Stimulated activated CD8-positive, alpha-beta memory T cell treated with anti-CD3 and anti-CD28 coated beads, Interleukin-12 subunit alpha, Interleukin-12 subunit beta, amount 100 ng/mL, for 1 hour (primary cell): ENCODE measurements at places on chromosomes 5 and 9.

DNA sequence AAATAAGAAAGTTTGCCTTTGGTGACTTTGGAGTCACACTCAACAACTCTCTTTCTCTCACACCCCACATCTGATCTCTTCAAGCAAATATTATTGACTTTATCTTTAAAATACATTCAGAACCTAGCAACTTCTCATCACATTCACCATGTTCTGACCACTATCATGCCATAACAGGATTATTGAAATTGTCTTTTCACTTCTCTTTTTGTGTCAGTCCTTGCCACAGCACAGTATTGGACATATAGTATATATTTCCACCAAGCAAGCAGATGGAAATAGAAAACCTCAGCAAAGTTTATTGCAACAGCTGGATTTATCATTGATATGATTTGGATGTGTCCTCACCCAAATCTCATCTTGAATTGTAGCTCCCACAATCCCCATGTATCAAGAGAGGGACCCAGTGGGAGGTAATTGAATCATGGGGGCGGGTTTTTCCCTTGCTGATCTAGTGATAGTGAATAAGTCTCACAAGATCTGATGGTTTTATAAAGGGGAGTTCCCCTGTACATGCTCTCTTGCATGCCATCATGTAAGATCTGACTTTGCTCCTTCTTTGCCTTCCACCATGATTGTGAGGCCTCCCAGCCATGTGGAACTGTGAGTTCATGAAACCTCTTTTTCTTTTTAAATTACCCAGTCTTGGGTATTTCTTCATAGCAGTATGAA, 26.9 kb upstream of the ITGA1 start:
- no peak for DNase-seq

DNA sequence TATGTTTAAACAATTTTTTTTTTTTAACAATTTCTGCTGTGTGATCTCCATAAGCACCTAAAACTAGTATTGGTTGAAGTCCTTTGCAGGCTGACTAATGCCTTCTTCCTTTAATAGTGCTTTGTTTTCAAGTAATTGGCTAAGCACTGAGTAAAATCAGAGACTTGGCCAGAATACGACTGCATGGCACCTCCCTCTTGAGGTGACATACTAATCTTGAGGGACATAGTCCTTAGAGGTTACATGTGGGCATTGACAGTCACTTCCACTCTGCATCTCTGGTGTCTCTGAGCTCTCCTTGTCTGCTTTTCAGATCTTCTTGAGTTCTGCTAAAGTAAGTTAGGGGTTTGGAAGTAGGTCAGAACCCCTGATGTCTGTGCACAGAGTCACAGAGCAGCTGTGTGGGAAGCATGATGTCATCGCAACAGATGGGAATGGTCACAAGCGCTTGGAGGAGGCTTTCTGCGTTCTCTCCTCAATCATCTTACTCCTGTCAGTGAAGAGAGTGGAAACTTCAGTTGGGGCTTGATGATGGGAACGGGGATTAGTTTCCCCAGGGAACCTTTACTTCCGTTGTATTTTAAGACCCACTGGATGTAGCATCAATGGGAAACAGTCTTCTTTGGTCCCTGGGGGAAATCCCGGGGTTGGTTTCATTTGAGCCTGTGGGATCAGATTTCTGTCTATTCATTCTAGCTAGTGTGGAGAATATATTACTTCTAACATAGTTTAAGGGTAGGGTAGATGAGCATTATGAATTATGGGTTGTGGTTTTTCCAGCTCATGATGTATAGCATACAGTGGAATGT, 136.9 kb downstream of the ARHGAP26 start:
- no peak for DNase-seq

DNA sequence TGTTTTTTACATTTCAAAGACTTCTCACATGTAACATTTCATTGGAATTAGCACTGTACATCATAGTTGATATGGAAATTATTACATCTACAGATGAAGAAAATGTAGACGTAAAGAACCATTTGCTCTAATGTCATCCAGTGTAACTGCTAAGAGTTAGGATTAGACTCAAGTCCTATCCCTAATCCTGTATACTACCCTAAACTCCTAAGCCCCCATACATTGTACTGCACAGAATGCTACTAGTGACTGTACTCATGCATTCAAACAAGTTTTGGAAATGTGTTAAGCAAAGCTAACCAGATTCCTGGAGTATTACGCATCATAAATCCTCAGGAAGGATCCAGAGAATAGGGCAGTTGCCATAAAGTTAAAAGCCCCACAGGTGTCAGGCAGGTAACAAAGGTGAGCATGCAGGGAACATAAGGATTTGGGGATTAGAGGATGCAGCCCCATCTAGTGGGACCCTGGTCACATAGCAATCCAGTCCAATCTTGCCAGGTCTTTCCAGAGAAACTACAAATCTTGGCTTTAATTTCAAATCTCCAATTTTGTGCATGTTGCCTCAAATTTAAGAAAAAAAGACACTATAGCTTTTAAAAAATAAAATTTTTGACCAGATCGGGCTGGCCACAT, 32.0 kb downstream of the HAVCR1 start:
- no peak for DNase-seq

DNA sequence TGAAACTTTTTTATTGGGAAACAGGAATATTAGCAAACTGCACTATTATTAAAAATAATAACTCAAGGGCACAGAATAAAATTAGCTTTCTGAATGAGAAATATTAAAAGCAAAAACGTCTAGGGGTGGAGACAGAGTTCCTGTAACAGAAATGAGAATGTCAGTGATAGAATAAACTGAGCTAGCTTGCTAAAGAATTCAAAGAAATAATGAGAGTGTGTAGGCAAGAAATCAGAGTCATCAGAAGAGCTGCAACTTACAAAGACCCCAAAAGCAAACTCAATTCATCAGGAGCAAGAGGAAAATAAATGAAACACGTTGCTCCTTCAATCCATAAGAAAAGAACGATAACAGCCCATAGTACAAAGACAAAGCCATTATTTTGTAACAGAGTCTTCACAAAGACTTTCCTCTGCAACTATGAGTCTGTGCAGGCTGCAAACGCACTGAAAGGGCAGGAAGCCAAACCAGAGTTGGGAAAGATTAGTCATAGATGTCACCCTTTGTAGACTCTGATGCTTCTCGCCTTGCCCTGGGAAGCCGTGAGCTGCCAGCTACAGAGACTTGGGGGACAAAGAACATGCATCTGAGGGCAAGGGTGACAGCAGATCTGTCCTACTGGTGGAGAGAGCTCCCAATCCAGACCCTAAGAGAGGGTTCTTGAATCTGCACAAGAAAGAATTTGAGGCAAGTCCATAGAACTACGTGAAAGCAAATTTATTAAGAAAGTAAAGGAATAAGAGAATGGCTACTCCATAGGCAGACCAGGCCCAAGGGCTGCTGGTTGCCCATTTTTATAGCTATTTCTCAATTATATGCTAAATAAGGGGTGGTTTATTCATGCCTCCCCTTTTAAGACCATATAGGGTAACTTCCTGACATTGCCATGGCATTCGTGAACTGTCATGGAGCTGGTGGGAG, 40.8 kb downstream of the SHC3 start:
- no peak for DNase-seq

DNA sequence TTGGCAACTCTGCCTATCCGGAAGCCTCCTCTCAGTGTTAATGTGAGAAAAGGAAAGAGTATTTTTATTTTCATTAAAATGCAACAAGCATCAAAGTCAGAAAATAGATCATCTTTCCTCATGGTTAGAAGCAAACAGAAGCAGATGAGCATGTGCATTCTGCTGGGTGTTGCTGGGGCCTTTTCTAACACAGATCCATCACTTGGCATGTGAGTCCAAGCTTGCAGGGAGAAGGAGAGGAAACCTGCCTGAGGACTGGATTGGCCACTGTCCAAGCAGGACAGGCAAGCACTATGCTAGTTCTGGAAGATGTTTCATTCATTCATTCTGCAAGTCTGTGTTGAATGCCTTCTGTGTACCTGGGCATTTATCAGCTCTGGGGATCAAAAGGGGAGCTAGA, 348.7 kb upstream of the PCSK5 start:
- no peak for DNase-seq

DNA sequence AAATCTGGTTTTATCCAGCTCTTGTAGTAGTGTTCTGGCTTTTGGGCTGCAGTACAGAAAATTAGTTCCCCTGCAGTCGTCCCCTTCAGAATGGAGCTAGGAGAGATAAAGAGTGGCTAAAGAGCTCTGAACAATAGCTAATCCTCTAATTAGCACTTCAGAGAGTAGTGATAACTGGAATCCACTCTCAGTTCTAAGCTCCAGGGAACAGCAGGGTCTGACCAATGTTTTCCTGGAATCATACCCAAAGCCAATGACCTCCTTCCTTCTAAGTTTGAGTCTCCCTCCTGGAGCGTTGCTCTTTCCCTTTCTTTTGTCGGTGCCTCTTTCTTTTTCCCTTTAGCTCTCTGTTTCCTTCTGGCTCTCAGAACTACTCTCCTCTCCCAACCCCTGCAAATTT, 47.4 kb downstream of the MFAP3 start:
- DNase-seq = no peak

GRCh38 chr9:132753593-132753880, 83.3 kb downstream of the GTF3C4 start:
- no peak for DNase-seq

- no peak for DNase-seq
These were observed 134.3 kb downstream of the MEF2C start for GRCh38 chr5:88748666-88749065.

GRCh38 chr5:36870399-36871040, 6.0 kb upstream of the NIPBL start:
- no peak for DNase-seq

- DNase-seq = no peak
These were observed 64.2 kb upstream of the CPEB4 start for GRCh38 chr5:173823721-173824567.

DNA sequence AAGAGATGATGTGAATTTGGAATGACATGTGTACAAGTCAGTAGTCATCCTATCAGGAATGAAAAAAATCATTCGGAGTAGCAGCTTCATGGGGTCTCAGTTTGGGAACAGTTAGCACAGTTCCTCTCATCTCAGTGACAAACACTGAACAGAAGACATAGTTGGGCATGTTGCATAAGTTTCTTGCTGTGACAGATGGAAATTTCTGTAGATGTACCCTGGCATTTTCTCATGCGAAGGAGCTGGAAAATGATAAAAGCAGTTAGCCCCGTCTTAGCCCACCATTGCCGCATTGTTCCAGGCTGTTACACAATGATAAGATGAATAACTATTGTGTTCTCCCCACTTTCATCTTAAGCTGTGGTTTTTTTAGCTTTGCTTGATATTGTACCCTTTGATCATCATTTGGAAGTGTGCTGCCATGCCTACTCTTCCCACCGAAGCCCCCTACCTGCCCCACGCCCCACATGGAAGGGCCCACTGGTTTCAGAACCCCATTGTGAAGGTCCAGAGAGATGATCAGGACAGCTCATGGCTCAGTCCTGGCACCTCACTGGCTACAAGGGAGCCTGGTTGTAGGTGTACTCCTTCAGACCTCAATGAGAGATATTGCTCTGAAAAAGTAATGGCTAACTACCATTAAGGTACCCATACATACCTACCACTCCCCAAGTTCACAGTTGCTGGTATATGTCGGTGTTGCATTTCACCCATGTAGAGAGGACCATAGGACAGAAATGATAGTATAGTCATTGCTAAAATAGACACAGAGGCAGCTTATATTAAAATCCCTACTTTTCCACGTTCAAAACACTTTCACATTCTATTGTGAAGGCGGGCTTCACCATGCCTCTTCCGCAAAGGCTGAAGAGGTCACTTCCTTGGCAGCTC, 38.8 kb downstream of the SFXN1 start:
- peak; percentile 18 for DNase-seq

DNA sequence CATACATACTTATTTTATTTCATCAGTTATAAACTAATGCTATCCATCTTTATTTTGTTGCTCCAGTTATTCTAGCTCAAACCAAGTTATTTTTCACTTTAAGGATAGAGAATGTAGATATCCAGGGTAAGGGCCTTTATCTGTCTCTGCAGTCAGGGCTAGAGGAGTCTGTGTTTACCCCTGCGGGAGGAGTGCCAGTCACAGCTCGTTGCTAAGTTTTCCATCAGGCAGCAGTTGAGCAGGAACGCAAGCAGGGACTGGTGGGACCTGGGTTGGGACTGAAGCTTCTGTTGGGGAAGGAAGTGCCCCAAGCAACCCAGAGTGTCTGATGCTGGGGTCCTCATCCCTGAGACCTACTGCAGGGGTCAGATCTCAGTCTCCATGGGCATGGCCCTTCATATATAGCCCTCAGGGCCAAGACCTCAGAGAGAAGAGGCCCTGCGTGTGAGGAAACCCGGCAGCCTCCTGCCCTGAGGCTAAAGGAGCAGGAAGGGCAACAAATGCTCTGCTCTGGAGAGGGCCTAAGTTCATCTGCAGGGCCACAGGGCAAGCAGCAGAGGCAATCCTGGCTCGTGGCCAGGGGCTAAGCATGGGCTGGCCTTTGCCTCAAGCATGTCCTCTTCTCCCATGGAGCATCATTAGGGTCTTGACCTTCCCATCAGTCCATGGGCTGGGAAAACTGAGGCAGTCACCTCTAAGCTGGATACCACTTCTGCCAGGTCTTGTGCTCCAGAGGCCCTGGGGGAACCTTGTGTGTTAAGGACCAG, 6.6 kb downstream of the SLC22A4 start:
- DNase-seq = no peak

DNA sequence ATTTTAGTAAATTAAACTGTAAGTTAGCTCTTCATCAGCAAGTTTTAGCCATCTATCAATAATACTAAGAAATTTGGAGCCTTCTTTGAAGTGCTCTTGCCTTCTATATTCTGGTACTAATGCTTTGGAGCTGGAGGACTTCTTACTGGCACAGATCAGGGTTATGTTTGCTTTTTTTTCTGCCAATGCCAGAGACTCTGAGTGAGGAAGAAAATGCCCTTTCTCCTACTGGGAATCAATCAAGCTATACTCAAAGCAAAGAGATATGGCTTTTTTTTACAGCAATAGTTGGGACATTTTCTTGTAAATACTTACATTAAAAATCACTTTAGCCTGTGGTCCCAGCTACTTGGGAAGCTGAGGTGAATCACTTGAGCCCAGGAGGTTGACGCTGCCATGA, 4.3 kb downstream of the HSDL2 start:
- DNase-seq = no peak

GRCh38 chr5:101673120-101673519, 623.0 kb downstream of the SLCO4C1 start:
- no peak for DNase-seq

DNA sequence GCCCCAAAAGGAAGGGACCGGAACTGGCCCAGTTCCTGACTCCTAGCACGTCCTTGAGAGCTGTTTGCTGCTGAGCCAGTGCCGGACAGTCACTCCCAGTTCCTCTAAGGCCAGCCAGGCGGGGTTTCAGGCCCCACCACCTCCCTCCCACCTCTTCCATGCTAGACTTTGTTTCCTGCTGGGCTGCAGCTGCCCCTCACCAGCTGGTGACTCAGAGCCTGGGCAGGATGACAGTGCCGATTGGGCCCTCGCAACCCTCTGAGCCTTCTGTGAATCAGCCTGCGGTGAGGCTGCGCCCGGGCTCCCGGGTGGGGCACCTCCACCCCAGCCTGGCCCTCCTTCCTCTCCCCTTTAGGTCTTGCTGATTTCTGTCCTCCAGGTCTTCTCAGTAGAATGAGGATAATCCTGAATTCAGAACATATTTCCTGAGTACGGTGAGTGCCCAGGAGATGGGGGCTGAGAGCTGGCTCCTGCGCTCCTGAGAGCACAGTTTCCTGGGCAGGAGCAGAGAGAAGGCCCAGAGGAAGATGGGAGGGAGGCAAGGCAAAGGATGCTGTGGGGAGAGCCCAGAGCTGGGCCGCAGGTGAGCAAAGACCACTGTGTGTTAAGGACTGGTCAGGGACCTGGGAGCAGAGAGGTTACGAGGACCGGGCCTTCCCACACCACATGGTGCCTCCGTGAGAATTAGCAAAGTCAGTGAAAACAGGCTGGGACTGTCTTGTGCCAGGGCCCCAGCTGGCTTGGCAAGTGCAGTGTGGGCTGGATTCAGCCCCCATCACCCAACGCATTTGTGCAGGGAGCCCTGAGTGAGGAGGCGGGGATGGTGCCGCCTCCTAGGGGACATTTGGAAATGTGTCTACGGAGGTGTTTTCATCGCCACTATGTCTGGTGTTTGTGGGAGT, 32.9 kb upstream of the STXBP1 start:
- peak; percentile 68 for DNase-seq
